ENCODE measurements at places on chromosomes 16 and 17.

DNA sequence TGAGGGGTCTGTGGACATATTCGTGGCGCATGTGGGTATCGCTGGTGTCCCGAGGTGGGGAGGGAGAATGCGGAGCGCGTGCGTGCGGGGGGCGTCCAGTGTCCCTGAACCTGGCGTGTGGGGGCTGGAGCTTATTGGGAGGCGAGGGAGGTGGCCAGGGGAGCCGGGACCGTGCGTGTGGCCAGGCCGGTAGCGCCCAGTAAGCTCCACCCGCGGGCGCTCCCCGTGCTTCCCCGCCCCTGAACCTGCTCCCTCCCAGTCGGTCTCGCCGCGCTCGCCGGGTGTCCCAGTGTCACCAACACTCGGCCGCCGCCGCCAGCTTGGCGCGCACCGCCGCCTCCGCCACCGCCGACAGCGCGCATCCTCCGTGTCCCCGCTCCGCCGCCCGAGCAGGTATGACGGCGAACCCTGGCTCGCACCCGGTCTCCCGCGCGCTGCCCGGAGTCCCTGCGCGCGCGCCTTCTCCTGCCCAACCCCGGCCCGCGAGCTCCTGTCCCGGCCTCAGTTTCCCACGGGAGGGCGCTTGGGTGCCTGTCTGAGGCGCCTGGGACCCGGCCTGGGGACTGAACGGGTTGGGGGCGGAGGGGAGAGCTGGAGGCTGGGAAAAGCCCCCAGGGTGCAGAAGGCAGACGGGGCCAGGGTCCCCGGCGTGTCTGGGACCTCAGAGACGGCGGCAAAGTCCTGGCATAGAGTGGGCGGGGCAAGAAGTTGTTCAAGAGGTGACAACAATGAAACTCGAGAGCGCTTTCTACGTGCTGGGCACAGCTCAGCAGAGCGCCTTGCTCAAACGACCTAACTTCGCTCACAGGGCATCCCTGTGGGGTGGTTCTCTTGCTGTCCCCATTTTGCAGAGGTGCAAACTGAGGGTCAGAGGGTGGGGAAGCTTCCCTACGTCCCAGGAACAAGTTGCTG is at the start of gene SCNN1B:
SCNN1B (plus strand) TSS at position 258 of the 912 bp plus-strand sequence. CDS start 46,298 bp downstream, outside the sequence.
- no peak for DNase-seq

DNA sequence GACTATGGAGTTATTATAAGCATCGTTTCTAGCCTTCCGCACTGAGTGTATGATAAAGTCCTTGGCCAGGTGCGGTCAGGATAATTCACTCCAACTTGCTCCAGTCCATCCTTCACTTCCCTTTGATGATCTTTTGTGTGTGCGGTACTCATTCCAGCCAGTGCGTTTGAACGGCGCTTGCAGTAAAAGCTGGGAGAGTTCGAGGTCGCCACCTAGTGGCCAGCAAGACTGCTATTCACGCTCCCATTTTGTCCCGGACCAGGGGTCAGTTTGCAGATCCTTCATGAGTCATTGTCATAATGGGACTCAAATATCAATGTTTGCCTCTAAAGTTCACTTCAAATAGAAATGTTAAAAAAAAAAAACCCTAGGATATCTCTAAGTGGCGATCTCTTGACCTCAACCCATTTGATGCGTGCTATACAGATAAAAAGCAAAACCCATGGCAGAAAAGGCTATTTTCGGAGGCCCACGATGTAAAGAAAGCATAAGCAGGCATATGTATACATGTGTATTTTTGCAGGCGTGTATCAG is 417.1 kb downstream of the TMEM114 start:
- peak; percentile 73 for DNase-seq

GRCh38 chr16:11354407-11354732 is 9.1 kb downstream of the RMI2 start:
- DNase-seq: no peak

GRCh38 chr16:22668318-22668717 is 145.6 kb upstream of the HS3ST2 start:
- no peak for DNase-seq

DNA sequence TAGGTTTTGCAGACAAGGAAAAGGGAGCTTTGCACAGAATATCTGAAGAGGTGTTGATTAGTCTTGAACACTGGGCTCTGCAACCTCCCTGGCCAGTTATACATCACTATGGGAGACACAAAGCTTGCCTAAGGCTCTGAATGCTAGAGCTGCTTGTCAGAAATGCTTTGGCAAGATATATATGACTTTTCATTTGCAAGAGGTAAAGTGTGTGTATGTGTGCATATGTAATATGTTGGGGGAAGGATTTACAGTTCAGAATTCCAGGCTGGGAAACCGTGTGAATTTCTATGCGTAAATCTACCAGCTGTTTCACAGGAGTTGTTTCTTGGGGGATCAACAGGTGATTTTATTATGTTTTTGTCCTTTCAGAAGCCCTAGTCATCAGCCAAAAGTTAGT is 350.9 kb downstream of the TMEM114 start:
- no peak for DNase-seq

DNA sequence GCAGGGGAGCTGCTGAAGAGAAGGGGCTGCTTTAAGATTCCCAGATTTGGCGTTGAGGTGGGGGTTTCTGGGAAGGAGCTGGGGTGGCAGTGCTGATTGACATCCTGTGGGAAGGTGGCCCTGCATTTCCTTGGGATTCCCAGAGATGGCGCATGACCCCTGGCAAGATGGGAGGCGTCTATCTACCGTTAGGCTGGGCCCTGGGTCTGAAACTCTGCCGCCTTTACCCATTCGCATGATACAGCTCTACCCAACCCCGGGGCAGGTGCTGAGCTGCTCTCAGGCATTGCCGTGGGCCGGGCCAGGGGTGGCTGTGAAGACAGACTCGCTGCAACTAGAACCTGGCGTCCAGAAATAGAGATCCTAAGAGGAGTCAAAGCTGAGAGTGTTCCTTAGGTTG is 9.9 kb upstream of the MVD start:
- no peak for DNase-seq

DNA sequence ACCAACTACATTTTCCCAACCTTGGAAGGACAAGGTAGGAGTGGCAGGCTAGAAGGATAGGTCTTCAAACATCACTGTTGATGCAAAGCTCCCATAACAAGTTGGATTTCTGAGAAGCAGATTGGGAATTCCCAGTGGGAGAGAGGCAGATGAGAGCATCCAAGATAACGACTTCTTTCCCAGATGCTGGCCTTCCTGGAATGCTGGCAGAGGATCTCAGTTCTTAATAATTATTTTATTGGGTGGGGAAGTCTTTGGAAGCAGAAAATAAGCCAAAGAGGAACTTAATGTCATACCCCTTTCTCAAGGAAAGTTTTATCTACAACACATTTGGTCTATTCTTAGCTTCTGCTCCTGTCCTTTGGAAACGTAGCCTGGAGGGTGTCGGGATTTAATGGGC is 64.5 kb downstream of the MPRIP start:
- no peak for DNase-seq

- peak; percentile 74 for DNase-seq
Observed at GRCh38 chr17:69654981-69655855, 240.7 kb downstream of the MAP2K6 start.

GRCh38 chr17:44354582-44355561 is 8.8 kb downstream of the FAM171A2 start:
- no peak for DNase-seq

GRCh38 chr17:74803971-74804370 is 27.8 kb upstream of the NAT9 start:
- no peak for DNase-seq

- no peak for DNase-seq
Observed at GRCh38 chr16:52657924-52658323, 111.0 kb upstream of the TOX3 start.

- peak; percentile 31 for DNase-seq
Observed at GRCh38 chr17:19249681-19250080, 12.5 kb downstream of the EPN2 start.

- DNase-seq: no peak
Observed at GRCh38 chr16:24745791-24746190, 16.3 kb downstream of the TNRC6A start.

DNA sequence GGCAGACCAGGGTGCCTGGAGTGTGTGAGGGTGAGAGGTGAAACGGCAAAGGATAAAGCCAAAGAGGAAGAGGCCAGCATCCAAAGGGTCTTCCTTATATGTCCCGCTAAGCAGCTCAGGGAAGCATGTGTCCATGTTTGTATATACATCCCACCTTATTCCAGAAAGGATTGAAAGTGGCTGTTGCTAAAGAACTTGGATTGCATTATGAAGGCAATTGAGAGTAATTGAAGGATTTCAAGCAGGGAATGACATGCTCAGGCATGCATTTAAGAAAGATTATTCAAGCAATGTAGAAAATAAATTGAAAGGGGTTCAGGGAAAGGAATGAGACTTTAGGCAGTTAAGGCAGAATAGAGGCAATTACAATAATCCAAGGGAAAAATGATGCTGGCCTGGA is 237.6 kb upstream of the SOX9 start:
- no peak for DNase-seq

GRCh38 chr16:65064131-65064530 is 57.7 kb downstream of the CDH11 start:
- no peak for DNase-seq

DNA sequence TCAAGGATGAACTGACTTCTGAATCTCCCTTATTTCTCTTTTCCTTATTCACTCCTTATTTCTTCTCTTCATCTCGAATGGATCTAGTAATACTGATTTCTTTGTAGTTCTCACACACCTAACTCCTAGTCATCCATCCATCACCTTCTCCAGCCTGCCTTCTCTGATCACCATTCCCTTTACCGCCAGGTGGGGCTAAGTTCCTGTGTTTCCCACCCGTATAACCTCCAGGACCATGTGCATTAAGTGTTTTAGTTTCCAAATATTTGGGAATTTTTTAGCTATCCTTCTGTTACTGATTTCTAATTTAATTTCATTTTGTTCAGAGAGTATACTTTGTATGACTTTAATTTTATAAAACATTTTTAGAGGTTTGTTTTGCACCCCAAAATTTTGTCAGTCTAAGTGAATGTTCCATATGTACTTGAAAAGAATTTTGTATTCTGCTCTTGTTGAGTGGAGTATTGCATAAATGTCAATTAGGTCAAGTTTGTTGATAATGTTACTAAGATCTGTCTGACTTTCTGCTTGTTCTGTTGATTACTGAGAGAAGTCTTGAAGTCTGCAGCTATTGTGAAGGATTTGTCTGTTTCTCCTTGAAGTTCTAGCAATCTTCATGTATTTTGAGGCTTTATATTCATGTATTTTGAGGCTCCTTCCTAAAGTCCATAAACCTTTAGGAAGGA is 8.8 kb downstream of the BPTF start:
- DNase-seq: no peak

GRCh38 chr16:12988071-12988470 is 86.7 kb downstream of the SHISA9 start:
- DNase-seq: peak; percentile 32

GRCh38 chr17:47310186-47310733 is 13.5 kb upstream of the EFCAB13 start:
- DNase-seq: no peak

DNA sequence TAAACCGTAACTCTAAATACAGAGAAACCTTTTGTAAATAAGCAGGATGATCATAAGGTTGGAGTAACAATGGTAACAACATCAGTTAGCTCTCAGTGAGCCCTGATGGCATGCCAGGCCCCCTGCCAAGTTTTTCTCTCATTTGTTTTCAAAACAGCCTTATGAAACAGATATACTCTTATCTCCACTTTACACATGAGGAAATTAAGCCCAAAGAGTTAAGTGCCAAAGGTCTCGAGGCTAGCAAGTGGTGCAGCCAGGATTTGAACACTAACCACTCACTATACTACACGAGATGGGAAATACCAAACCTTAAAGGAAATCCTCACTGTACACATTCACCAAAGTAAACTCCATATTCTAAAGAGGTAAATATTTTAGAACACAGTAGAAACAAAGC is 15.0 kb downstream of the USP31 start:
- no peak for DNase-seq

GRCh38 chr17:1732833-1733321 is 8.4 kb downstream of the WDR81 start:
- no peak for DNase-seq

DNA sequence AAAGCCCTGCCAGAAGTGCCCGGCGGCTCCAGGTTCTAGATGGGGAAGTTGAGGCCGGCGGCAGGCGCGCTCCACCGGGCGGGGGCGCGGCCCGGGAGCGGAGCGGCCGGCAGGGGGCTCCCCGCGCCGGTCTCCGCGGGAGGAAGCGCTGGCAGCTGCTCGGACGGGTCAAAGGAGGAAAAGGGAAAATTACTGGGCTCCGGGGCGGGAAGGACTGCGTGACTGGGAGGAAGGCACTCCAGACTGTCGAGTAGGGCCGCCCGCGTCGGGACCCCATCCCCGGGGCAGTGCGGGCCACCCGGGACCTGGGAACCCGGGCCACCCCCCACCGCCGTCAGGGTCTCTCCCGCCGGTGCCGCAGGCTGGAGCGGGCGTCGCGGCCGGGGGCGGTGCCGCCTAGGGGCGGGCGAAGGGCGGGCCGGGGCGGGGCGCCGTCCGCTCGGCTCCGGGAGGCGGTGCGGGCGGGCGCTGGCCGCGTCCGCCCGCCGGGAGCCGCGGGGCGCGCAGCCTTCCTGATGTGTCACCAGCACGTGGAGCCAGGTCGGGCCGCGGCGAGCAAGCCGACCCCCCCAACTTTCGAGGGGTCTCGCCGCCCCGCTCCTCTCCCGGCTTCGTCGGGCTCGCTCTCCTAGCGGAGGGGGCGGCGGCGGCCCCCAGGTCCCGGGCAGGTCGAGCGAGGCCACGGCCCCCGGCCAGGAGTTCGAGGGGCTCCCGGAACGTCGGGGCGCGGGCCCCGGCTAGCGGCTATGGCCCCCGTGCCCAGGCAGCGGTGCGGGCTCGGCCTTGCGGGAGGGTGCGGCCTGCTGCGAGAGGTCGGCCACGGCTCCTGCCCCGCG is 167.5 kb downstream of the RAB11FIP4 start:
- peak; percentile 84 for DNase-seq

DNA sequence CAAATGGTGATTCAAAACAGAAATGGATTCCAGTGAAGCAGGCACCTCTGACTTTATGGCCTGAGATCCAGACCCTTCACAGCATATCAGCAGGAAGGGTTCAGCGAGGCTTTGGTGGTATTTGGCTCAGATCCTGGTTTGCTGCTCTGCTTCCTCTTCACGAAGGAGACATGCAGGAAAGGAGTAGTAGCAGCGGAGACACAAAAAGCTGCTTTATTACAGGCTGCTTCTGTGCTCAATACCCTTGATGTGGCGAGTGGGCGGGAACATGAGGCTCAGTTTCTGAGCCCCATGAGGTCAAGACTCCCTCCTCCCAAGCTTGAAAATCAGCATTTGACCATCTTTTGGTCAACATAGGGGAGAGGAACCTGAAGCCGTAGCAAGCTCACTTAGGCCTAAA is 213.3 kb upstream of the AXIN2 start:
- DNase-seq: no peak

- no peak for DNase-seq
Observed at GRCh38 chr17:7423679-7424078, 1.7 kb upstream of the SPEM2 start.

DNA sequence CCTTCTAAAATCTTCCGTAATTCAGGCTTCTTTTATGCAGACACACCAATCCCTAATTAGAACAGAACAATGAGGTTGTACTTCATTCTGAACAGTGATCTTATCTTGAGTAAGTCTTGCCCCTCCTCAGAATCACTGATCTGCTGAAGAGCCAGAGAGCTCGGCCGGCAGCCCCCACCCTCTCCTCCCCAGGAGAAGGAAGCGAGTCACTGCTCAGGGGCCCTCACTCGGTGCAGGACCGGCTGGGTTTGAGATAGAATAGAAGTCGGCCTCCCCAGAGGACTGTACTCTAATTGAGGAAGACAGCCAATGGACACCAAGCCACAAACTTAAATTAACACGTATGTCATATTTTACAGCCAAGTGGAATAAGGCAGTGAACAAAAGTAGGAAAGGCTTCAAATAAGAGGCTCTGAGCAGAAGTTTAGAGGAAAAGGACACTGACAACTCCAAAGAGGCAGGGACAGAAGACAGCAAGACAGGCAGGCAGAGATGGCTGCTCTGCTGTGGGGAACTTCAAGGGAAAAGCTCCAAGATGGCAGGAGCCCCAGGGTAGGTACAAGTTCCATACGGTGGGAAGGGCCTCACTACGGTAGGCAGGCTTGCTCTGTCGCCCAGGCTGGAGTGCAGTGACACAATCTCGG is 18.6 kb downstream of the CREBBP start:
- no peak for DNase-seq
